ENCODE measurements at places on chromosomes 11 and 22. TPM values are rescaled to one million over a fixed set of nuclear protein-coding genes. Genes with fewer than 3 reads are reported as not detected.
A peak's percentile ranks its signal among the peaks of the same experiment; 100 is the strongest.

DNA sequence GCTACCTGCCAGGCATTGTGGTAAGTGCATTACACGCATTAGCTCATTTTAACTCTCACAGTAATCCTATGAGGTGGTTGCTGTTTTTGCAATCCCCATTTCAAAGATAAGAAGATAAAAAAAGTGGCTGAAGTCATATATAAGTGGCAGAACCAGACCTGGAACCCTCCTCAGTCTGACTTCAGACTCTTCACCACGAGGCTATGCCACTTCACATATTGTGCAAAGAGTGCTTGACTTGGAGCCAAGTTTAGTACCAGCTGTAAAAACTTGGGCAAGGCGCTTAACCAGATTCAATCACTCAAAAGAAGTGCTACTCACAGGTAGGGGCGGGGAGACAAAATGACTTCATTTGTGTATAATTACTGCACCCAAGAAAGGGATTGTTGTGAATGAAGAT is 15.3 kb downstream of the BPIFC start:
- DNase-seq: no peak

DNA sequence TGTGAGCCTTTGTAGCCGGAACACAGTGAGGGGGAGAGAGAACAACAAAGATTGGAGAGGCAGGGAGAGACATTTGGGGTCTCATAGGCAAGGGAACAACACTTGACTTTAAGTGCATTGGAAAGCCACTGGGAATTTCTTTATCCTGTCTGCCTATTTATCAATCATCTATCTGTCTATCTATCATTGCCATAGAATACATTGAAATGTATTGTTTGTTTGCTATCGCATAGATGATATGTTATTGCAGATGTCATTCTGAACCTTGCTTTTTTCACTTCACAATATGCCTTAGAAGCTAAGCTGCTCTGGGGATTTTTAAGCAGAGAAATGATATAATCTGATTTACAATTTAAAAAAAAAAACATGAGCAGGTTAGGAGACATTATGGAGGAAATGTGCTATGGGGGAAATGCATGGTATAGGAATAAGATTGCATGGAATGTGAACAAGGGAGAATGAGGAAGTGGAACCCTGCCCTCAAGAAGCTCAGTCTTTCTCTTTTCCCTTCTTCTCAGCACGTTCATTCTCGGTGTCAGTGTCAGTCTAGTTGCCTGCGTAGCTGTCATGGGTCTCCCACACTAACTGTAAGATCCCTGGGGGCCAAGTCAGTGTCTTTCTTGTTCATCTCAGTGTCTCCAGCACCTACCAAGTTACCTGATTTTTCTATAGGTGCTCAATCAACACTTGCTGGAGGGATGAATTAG is 158.7 kb upstream of the ARHGAP20 start:
- no peak for DNase-seq

DNA sequence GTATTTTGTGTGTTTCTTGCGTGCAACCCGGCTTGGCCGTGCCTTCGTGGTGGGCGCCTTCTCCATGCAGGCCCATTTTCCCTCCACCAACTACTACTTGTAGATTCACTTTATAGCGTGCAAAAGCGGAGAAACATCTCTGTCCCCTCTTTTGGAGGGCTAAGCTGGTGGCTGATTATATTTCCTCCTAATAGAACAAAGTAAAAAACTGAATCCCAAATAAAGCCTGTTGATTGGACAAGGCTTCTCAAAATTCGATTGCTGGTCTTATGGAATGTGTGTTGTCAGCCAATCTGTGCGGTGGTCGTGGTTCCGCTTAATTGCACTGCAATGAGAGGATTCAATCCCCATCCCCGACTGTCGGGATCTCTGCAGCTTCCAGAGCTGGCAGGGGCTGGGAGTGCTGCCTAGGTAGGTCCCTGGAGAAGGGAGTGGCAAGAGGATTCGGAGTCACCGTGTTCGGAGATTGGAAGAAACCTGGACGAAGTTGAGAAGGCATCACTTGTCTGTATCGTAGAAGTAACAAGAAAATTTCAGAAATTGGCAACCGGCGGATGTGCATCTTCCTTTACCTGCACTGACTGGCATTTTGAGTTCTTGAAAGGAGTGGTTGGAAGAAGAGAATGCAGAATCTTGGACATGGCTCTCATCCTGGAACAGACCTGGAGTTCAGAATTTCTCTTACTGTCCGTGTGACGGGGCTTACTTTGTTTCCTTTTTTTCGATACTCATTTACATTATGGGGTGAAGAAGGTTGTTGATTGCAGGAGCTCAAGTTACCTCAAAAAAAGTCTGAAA is 1.1 kb downstream of the HMGXB4 start:
- peak; percentile 45 for DNase-seq

GRCh38 chr11:95559899-95560298 is 229.7 kb downstream of the FAM76B start:
- DNase-seq: no peak

DNA sequence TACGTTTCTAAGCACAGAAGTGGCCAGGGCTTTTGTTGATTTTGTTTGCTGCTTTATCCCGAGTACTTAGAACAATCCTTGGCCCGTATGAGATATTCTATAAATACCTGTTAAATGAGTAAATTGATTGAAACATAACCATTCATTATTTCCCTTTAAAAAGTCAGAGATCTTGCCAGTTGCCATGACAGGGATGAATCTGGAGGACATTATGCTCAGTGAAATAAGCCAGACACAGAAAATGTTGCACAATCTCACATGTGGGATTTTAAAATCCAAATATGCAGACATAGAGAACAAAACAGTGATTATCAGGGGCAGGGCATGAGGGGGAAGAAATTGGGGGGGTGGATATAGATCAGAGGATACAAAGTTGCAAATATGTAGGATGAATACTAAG is 1240.1 kb downstream of the LRRC4C start:
- DNase-seq: no peak

GRCh38 chr22:32401486-32401885 is 10.6 kb downstream of the RTCB start:
- DNase-seq: no peak

DNA sequence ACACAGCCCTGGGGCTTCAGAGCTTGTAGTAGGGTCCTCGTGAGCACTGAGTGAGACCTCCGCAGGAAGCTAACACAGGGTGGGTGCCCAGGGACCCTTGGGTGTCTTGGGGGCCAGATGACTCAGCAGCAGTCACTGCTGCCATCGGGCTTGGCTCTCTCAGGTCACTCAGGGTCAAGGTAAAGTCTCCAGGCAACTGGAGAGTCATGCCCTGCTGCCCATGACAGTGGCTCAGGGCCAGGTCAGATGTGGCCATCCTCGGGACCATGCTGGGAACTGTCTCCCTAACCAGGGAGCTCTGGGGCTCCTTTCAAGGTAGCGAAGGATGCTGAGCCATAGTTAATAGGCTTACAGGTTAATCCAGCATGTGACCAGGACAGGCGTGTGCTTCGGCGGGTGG is 44.4 kb upstream of the SLC22A12 start:
- no peak for DNase-seq

DNA sequence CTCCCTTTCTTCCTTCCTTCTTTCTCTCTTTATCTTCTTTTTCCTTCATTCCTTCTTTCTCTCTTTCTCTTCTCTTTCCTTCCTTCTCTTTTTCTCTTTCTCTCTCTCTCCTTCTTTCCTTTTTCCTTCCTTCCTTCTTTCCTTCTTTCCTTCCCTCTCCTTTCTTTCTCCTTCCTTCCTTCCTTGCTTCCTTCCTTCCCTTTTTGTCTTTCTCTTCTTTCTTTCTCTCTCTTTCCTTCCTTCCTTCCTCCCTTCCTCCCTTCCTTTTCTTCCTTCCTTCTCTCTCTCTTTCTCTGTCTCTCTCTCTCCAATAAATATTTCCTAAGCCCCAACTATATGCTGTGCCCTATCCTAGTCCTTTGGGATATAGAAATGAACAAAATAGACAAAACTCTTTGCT is 60.5 kb downstream of the CACNG2 start:
- no peak for DNase-seq

GRCh38 chr11:95652002-95652472 is 137.5 kb downstream of the FAM76B start:
- DNase-seq: peak; percentile 74

DNA sequence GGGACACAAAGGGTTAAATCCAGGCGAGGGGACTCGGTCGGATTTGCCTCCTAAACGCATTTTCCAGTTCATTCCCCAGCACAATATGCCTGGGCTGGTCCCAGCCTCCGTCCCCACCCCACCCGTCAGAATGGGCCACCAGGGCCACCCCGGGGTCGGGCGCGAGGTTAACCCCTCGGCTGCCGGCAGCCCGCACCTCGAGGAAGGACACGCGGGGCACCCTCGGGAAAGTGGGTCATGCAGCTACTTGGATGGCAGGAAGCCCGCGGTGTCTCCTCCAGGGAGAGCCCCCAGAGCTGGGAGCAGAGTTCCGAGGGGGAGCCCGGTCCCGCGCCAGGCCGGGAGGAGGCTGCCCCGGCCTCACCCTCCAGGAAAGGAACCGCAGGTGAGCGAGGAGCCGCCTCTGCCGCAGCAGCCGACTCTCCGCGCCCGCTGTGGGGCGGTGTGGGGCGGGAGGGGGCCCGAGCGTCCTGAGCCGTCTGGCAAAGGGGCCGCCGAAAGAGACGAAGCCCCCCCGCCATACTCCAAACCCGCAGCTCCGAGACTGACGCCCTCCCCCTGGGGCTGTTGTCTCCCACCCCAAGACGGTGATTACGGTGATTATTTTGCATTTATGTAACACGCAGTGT is 1.4 kb downstream of the NECTIN1 start:
- no peak for DNase-seq

DNA sequence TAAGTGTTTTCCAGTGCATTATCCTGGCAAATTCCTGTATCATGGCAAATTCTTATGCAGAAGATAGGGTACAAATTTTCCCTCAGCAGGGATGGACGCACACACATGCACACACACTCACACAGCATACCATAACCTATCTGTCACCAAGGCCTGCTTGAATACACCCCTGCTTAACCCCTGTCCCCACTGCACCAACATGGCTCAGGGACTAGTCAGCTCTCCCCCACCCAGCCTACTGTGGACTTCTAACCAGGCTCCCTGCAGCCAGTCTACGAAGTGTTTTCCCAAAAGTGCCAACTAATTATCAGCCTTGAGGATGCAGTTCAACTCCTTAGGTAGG is 63.1 kb downstream of the RAB30 start:
- no peak for DNase-seq

- DNase-seq: no peak
Measured at GRCh38 chr11:69539416-69540117, 58.1 kb downstream of the LINC01488 start.

DNA sequence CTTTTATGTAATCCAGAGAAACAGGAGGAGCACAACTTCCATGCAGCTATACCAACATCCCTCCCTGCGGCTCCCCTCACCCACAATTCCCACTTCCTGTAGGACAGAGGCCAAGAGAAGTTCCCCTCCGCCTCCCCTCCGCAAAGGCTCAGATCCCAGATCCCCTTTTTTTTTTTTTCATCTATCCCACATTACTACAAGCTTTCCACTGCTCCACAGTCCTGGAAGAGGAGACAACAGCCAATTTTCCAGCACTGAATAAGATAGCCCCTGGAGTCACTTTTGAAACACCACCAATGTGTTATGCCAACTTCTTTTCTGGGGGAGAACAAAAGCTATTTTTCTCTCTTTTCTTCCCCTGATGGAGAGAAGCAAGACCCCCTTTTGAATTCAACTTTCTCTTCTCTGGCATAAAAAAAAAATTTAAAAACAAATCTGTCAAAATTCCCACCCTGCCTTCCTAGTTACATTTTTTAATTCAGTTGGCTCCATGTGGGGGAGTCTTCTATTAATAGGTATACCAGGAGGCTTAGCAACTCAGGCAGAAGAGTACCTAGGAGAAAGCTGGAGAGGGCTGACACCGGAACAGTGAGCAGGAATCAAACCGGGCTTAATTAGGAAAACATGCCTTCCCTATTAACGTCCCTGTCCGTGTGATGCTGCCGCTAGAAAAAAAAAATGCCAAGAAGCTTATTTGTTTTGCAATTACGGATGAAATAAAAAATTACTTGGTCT is 543.4 kb downstream of the BUD13 start:
- DNase-seq: no peak

DNA sequence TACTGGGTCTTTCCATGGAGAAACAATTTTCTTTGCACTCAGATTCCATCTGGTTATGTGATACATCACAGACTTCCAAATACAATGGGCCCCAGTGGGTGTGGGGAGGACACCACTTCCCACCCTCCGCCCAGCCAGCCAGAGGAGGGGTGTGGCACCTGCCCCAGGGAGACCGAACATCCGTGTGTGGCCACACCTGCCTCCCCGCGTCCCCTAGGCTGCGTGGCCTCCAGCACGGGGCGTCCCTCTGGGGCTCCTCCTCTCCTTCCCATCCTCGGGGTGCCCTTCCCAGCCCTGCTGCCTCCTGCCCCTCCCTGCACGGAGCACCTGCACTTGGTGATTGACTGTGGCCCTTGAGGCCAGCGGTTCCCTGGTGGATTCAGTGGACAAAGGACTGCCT is 49.1 kb downstream of the CERK start:
- DNase-seq: no peak

GRCh38 chr11:128660947-128661346 is 32.9 kb upstream of the FLI1 start:
- no peak for DNase-seq

- peak; percentile 88 for DNase-seq
Measured at GRCh38 chr11:12692229-12693075, 18.2 kb downstream of the TEAD1 start.

DNA sequence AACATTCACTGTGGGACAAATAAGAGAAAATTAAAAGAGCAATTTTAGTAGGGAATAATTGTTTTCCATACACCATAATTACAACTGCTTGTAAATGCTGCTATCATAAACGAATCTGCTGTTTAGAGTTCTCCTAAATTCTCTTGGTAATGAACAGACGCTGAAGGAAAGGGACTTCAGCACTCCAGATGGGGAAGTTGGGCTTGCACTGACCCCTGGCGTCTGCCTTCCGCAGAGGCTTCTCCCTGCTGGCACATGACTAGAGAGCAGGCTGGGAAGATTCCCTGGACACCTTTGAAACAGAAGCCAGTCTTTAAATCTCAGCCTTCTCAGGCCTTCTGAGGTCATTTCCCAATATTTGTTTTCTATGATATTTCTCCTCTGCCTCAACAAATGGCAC is 84.1 kb downstream of the NXPE2 start:
- DNase-seq: peak; percentile 47

DNA sequence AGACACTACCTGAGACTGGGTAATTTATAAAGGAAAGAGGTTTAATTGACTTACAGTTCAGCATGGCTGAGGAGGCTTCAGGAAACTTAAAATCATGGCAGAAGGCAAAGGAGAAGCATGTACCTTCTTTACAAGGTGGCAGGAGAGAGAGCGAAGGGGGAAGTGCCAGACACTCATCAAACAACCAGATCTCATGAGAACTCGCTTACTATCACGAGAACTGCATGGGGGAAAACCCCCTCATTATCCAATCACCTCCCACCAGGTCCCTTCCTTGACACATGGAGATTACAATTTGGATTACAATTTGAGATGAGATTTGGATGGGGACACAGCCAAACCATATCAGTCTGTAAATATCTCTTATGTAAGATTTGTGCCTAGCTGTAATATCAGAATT is 50.9 kb upstream of the ATXN10 start:
- DNase-seq: no peak

Gene OR52H1
- total RNA-seq: not detected

Gene ASRGL1
- 30.5 TPM for total RNA-seq

Gene GRIA4
- not detected for total RNA-seq

Gene MYRF
- 1.8 TPM for total RNA-seq

Gene PRR5L
- 6.1 TPM for total RNA-seq

Gene RIMBP3B
- total RNA-seq: not detected

Gene SERHL2
- total RNA-seq: 0.76 TPM

Gene KIRREL3
- total RNA-seq: not detected

Gene OR6A2
- 0.46 TPM for total RNA-seq

Gene ZBTB16
- 19.5 TPM for total RNA-seq

Gene A4GALT
- 18.8 TPM for total RNA-seq
